ENCODE measurements at places on chromosomes 7 and 10. TPM values are rescaled to one million over a fixed set of nuclear protein-coding genes. Genes with fewer than 3 reads are reported as not detected.

DNA sequence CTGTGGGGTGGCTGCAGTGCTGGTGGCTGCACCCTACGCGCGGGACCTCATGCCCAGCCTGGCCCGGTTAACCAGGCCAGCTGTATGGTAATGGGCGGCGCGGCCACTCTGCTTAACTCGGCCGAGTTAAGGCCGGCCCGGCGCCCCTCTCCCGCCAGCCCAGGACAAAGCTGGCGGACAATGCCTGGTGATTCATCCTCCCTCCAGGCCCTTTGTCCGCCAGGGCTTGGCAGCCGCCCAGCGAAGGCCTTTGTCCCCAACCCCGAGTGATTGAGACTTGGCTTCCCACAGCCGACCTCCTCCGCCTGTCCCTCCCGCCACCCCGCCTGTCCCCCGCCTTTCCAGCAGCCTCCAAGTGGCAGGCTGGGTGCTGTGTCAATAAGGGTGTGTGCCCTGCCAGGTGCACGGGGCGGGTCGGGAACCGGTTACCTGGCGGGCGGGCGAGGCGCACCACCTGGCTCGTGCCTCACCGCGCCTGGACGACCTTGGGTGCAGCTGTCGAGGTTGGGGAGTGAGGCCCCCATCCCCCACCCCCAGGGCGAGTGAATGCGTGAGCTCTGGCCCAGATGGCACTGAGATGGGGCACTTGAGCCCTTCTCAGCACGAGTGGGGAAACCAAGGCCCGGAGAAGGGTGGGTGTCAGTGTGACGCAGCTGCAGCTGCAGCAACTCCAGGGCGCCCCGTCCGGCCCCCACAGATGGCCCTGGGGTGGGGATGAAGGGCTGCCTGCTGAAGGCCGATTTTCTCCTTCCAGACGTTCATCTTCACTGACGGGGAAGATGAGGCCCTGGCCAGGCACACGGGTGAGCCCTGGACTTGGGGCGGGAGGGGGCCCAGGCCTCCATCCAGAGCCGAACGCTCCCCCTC is 4.6 kb downstream of the LFNG start:
- DNase-seq, result no peak

- peak; percentile 88 for DNase-seq
Measured at GRCh38 chr7:69177461-69177861, 420.8 kb upstream of the AUTS2 start.

GRCh38 chr7:109842386-109842785 is 1248.5 kb upstream of the LRRN3 start:
- DNase-seq, result no peak

- DNase-seq, result no peak
Measured at GRCh38 chr10:83555264-83555663, 584.0 kb upstream of the GHITM start.

GALNT11 gene
- total RNA-seq, result 48.2 TPM

DNA sequence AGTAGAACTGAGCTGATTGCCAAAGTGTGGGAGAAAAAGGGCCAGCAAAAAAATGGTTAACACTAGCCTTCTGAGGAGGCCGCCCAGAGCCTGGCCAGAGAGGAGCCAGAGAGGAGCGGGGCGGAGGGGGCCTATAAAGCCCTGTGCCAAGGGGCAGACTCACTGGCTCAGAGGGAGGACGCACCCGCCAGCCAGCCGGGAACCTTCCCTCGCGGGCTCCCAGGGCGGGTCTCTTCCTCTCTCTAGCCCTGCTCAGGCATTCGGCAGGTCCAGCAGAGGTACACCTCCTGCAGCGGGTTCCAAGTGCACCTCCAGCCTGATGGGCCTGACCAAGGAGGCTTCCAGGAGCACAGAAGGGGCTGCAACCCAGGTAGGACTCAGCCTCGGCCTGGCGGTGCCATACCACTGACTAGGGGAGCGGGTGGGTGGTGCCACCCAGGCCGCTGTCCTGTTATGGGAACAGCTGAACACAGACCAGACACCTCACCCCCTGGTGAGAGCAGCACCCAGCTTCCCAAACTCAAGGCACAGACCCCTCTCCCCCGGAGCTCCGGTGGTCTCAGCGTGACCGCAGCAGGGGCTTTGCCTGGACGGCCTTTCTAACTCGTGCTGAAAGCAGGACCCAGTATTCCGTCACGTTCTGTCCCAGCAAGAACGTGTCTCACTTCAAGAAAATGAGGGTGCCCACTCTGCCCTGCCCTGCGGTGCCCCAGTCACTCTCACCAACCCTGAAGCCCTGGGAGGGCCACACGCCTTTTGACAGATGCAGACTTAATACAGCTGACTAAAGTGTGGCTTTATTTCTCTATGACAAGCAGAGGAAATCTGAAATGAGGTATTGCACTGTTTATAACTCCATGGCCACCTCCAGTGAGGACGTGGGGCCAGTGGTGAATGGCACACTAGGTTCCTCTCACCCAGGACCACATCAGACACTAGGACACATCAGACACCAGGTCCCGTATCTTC is at the start of gene GPER1:
GPER1 (plus strand) TSS at position 162 of the 969 bp plus-strand sequence. CDS start 3,616 bp downstream, outside the sequence.
- DNase-seq, result peak; percentile 90

IDI2 gene
- not detected for total RNA-seq

NEBL gene
- total RNA-seq, result 2.1 TPM

DNA sequence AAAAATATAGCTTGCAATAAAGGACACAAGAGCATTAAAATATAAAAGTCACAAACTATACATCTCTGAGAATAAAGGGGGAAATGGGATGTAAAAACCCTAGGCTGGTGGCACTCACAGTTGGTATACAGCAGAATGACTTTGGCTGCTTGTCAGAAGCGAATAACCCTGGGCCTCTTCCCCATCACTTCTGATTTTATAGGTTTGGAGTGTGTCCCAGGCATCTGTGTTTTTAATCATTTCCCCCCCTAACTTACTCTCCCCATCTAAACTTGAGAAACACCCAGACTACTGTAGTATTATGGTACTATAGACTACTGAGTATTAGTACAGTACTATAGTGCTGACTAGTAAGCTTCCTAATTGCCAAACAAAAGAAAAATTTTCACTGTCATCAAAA is 1.8 kb upstream of the RPA3 start:
- DNase-seq, result no peak

DNA sequence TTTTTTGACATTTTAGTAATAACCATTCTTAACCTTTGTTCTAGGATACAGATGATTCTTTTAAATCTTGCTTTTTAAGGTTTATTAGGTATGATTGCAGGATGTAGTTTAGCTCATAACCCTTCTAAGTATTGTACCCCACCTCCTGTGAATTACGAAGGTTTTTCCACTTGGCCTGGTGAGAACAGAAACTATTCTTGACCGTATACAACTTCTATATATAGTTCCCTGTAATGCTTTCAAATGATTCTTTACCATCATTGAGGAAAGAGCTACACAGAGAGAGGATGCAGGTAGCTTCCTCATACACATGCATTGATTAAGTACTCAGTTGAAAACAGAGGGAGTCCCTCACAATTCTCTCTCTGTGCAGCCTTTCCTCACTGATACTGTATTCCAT is 86.3 kb downstream of the PALS2 start:
- no peak for DNase-seq

DNA sequence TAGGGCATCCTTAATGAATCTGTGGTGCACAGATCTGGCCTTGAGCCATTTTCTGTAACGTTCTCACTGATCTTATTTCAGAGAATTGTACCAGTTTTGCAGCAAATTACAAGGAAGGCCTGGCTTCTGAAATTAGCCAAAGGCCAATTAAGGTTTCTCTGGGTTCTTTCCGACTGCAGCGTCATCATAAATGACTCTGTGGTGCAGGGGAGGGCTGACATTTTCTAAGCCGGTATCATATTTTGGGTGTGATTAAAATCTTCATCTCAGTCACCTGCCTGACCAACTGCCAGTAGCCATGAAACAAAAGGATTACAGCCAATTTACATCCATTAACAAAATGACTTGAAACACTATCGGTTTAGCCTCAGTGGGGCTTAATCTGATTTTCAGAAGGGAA is 363.7 kb downstream of the ADRA2A start:
- DNase-seq, result no peak

DNA sequence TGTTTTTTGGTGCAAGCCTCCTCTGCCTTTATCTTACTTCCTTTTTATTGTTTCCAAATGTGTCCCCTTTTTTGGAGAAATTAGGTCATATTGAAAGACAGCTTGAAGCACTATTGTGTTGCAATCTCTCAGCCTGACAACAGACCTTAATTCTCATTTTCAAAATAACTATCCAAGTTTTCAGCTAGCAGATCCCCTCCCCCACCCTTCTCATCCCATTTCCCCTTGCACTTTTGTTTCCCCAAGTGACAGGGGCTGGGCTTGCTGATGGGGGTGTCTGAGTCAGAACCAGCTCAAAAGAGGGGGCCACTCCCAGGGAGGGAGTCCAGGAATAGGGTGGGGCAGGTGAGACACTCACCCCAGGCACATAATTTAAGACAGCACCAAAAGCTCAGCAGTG is 75.3 kb downstream of the MKI67 start:
- DNase-seq, result peak; percentile 74

GRCh38 chr7:110224643-110225042 is 866.3 kb upstream of the LRRN3 start:
- no peak for DNase-seq

CRYGN gene
- total RNA-seq, result not detected

GRCh38 chr7:48168159-48168558 is 3.1 kb upstream of the ABCA13 start:
- no peak for DNase-seq

DNA sequence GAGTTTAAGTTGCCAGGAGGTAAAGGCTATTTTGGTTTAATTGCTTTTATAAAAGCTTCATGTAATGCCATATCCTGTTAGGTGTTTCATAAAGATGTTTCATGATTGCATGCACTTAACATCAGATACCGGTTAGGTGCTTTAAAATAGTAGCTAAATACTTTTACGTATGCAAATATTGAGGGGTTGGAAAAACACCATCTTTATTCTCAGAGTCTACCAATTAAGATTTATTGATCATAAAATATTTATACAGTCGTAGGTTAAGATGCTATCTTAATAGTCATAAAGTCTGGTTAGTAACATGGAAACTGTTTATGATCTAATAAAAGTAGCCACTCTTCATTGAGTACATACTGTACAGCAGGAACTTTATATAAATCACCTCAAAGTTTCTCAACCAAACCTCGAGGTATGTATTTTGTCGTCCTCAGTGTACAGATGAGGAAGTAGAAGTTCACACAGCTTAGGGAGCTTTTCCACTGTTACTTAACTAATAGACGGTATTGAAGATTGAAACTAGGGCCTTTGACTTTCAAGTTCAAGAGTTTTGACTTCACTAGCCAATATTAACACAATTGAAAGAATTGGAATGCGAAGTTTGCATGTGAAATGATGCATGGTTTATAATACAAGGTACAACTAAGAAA is 897.1 kb downstream of the GATA3 start:
- no peak for DNase-seq

PAX4 gene
- total RNA-seq, result not detected

DNA sequence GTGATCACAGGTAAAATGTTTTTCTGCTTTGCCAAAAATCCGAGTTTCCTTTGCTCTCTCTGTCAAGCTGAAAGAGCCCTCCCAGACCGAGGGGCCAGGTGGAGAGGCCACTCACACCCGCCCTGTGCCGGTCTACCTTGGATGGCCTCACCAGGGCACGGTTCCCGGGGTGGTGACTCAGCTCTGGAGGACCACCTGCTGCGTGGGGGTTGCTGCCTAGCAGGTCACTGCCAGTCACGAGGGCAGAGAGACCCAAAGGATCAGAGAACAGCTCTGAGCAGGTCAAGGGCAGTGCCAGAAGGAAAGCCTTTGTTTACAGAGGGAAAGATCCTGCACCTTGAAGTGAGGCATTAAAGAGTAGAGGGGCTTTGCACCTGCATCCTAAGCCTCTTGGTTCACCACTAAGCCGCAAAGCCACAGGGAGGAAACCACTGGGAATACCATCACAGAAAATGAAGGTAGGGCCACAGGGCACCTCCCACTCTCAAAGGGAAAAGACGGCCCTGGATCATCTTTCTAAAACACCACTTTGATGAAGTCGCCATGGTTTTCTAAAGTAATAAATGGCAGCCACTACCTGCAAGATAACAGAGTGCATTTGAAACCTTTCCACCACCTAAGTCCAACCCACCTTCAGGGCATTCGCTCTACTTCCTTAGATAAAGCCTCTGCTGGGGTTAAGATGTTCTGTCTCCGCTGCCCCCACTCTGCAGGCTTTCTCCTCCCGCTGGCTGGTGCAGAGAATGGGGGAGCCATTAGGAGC is 160.3 kb upstream of the KLF14 start:
- peak; percentile 78 for DNase-seq

GATA3 gene
- not detected for total RNA-seq

- no peak for DNase-seq
Measured at GRCh38 chr7:81573128-81573527, 196.7 kb downstream of the HGF start.

- DNase-seq, result no peak
Measured at GRCh38 chr10:70441895-70442309, 421 bp upstream of the NODAL start.

EBF3 gene
- total RNA-seq, result 8.9 TPM

ATG9B gene
- total RNA-seq, result not detected

MYH16 gene
- total RNA-seq, result not detected

DNA sequence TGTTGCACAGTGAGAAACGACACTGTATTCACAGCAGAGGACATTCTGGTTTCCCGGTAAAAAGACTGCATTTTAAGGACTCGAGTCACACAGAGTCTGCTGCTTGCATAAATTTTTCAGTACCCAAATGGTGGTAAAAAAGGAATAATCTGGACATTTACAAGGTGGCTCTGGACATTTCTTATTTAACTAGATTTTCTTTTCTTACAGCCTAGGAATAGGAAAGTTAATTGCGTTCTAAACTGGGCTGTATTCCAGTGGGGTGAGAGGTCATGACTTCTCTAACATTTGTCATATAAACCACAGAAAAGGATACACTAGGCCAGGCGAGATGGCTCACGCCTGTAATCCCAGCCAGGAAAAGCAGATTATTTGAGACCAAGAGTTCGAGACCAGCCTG is 237.5 kb upstream of the KLF6 start:
- DNase-seq, result no peak

GRCh38 chr7:123872908-123873307 is 27.9 kb downstream of the HYAL4 start:
- DNase-seq, result no peak

DNA sequence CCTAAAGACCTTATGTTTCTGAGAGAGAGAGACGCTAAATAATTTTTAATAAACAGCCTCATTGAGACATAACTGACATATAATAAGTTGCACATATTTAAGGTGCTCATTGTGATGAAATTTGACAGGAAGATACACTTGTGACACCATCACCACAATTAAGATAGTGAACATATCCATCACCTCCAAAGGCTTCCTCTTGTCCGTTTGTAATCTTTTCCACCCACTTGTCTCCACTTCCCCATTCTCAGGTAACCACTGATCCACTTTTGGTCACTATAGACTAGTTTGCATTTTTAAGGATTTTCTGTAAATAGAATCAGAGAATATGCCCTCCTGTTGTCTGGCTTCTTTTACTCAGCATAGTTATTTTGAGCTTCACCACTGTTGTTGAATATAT is 195.1 kb upstream of the WDR11 start:
- no peak for DNase-seq

GPR158 gene
- 0.54 TPM for total RNA-seq

DNA sequence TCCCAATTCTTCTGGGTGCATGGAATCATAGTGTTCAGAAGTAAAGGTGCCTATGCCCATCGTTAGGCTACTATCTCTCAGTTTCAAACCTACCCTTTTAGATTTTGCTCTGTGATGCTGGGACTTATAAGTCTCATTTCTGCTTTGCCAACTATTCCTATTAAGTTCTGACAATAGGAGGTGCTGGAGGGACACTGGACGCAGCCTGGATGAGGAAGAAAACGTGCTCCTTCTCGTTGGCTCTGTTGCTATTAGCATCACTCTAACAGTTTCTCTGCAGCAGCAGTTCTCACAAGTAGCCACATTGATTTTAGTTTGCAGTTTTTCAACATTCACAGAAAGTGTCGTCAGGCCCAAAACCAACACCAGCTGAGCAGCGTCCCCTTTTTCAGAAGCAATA is 72.4 kb downstream of the ABCC2 start:
- peak; percentile 75 for DNase-seq

- DNase-seq, result no peak
Measured at GRCh38 chr10:27626890-27627289, 118.7 kb downstream of the MKX start.
